Left cardiac atrium (tissue), 4 donors: ENCODE measurements at places on chromosomes 6 and 20. TPM values are rescaled to one million over a fixed set of nuclear protein-coding genes. Genes with fewer than 3 reads are reported as not detected.
A peak's percentile ranks its signal among the peaks of the same experiment; 100 is the strongest.

The OR2B6 gene
- total RNA-seq, result not detected

The ZNF341 gene
- total RNA-seq, result 2.0 TPM

GRCh38 chr6:83073615-83074014 lies 6.1 kb downstream of the DOP1A start:
- DNase-seq, result no peak

The BPIFA1 gene
- total RNA-seq, result not detected

The HS3ST5 gene
- total RNA-seq, result not detected

DNA sequence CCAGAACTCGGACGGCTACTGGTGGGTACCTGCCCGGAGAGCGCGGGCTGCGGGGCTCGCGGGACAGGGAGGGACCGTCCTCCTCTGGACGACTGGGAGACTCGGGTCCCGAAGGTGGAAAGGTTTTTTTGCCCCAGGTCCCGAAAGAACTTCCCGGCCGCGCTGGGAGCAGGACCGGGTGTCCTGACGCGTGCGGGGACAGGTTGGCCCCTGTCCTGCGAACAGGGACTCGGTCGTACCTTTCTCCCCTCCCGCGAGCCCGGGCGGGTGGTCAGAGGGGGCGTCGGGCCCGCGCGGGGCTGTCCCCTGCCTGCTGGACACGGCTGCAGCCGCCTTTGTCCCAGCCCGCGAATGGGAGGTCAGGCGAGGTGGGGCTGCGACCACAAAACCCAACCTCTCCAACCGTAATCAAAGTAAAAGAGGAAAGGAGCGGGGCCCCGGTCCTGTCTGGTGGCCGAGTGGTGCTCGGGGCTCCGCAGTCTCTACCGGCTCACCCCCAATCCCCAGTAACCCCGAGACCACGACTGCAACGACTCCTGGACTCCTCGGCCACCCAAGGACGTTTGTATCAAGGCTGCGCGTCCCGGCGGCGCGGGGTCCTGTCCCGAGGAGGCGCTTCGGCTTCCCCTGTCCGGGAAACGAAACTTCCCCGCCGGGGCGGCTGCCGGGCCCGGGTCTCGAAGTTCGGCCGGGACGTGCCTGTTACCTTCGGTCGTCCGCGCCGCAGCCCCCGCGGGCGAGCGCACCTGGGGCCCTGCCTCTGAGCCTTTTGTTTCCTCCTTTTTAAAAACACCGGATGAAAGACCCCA lies 798 bp downstream of the DSP start:
- peak; percentile 34 for DNase-seq

The TMEM30A gene
- 82.8 TPM for total RNA-seq

DNA sequence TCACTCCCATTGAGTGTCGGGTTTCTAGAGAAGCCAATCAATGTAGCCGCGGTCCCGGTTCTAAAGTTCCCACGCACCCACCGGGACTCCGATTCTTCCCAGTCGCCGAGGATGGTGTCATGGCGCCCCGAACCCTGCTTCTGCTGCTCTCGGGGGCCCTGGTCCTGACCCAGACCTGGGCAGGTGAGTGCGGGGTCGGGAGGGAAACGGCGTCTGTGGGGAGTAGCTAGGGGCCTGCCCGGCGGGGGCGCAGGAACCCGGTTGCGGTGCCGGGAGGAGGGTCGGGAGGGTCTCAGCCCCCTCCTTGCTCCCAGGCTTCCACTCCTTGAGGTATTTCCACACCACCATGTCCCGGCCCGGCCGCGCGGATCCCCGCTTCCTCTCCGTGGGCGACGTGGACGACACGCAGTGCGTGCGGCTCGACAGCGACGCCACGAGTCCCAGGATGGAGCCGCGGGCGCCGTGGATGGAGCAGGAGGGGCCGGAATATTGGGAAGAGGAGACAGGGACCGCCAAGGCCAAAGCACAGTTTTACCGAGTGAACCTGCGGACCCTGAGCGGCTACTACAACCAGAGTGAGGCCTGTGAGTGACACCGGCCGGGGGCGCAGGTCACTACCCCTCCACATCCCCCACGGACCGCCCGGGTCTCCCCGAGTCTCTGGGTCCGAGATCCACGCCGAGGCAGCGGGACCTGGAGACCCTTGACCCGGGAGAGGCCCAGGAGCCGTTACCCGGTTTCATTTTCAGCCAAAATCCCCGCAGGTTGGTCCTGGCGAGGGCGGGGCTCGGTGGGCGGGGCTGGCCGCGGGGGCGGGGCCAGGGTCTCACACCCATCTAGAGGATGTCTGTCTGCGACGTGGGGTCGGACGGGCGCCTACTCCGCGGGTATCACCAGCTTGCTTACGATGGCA lies 35.2 kb upstream of the HLA-G start:
- peak; percentile 87 for DNase-seq

The HNF4A gene
- not detected for total RNA-seq

The RIPOR2 gene
- 5.4 TPM for total RNA-seq

The COL9A3 gene
- total RNA-seq, result 4.7 TPM

DNA sequence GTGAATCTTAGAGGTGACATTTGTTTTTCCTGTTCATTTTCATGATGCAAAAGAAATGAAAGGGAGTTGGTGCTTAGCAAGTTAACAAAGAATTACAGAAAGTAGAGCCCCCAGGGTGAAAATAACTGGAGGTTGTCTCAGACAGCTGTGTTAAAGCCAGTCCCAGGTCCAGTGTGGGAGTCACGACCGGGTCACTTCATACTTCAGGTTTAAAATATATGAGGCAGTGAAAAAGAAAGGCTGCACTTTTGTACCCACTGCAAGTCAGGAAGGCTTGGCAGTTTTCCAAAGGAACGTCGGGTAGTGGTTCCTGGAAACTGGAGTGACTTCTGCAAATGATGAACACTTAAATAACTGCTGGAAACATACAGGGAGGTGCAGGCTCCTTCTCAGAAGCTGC lies 91.5 kb upstream of the THBS2 start:
- DNase-seq, result no peak

The ANKEF1 gene
- 2.5 TPM for total RNA-seq

The MEP1A gene
- not detected for total RNA-seq

The SEMG1 gene
- total RNA-seq, result not detected

The OPRL1 gene
- total RNA-seq, result 0.71 TPM

- DNase-seq, result no peak
Observed at GRCh38 chr6:109820706-109821350, 129.7 kb downstream of the FIG4 start.

The HFE gene
- total RNA-seq, result 6.0 TPM
